ENCODE measurements at places on chromosomes 13 and 19.

DNA sequence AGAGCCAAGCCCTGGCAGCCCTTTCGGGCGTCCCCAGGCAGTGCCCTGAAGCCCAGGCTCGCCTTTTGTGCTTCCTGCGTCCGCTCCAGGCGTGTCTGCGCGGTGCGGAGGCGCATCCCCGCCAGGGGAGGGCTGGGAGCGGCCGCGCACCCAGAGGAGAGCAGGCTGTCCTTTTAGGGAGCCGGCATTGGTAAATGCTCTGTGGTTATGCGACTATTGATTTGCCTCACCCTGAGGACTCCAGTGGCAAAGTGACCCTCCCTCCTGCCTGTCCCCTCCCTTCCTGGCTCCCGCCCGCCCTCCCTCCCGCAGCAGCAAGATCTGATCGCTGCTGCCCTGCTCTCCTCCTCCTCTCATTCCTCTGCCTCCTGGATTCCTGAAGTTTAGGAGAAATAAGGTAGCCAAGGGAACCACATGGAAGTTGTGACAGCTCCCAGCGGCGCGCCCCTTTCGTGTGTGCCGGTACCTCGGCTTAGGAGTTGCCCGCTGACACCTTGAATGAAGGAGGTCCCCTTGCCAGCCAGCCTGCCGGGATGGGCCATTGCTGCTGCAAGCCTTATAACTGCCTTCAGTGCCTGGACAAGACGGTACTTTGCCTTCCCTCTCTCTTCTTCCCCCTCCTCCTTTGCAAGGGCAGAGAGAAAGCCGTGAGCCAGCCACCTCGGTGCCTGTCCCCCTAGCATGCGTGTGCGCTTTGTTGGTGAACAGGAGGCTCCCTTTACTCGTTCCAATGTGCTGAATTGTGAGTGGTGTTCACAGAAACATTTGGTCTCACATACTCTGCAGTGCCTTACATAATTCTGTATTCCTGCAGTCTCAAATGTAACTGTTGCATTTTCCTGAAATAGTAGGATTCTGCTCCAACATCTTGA, 166.9 kb downstream of the SLC7A1 start:
- DNase-seq = no peak

DNA sequence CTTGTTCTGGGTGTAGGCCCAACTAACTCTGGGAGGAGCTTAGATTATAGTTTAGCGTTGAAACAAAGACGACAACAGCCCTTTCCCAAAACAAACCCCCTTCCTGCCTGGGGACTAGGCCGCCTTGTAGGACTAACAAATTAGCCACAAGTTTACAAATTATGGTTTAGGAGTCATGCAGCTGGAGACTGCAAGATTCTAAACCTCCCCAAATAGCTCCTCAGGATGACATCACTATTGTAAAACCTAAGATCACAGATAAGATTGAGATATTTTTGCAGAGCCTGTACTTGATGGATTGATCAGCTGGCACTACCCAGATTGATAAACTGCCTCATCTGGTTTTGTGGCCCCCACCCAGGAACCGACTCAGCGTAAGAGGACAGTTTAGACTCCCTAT, 2.3 kb upstream of the SLC25A15 start:
- DNase-seq = no peak

DNA sequence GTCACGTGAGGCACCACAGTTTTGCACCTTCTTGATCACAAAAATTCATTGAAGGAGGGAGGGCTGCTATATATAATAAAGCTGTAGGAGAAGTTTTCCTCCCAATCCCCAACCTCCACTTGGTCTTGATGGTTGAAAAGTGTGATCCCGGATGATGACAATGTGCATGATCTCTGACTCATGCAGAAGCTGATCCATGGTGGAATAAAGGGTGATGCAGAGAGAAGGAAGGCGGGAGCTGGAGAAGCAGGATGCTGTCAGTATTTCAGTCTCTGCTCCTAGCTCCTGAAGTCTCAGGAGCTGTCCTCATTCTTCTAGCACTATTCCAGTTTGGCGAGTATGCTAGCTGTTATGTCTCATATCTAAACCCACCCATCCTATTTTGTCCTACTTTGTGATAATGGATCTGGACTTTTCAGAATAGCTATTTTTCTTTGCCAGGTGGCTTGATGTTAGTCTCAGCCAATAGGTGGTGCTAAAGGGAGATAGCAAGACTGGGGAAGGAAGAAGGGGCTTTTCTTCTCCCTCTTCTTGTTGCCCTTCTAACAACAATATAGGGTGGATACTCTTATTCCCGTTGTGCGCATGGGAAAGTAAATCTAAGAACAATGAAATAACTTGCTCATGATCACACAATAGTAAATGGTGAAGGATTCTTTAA, 65.6 kb upstream of the HTR2A start:
- no peak for DNase-seq

DNA sequence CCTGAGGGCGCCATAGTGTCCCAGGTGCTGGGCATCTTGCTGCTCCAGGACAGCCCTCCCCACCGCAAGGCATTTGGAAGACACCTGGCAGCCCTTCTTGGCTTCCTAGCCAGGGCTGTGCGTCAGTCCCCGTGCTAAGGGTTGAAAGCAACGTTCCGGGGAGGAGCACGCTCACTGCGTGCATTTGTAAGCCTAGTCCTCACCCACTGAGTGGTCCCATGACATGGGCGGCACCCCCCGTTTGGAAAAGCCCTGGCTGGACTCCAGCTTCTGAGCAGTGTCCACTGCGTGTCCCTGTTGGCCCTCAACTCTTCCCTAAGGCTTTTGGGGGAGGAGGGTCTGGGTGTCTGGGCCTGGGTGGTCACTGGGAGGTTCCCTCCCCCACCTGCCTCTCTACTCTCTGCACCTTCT, 76.3 kb upstream of the GPR183 start:
- no peak for DNase-seq

DNA sequence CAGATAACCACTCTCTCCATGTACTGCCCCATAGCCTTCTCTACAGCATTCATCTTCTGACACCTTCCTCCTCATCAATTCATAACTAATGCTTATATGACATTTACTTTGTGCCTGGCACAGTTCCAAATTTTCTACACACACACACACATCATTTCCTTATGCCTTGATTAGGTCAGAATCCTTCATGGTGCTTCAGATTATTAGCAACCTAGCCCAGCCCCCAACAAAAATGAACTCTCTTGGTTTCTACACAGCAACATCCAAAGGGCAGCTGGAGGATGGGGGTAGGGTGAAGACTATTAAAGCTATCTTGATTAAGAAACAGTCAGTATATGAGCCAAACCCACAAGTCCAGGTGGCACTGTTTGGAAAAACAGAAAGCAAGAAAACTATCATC, 3.7 kb downstream of the RUBCNL start:
- DNase-seq = no peak

GRCh38 chr19:42538841-42539709, 10.8 kb upstream of the CEACAM1 start:
- no peak for DNase-seq

DNA sequence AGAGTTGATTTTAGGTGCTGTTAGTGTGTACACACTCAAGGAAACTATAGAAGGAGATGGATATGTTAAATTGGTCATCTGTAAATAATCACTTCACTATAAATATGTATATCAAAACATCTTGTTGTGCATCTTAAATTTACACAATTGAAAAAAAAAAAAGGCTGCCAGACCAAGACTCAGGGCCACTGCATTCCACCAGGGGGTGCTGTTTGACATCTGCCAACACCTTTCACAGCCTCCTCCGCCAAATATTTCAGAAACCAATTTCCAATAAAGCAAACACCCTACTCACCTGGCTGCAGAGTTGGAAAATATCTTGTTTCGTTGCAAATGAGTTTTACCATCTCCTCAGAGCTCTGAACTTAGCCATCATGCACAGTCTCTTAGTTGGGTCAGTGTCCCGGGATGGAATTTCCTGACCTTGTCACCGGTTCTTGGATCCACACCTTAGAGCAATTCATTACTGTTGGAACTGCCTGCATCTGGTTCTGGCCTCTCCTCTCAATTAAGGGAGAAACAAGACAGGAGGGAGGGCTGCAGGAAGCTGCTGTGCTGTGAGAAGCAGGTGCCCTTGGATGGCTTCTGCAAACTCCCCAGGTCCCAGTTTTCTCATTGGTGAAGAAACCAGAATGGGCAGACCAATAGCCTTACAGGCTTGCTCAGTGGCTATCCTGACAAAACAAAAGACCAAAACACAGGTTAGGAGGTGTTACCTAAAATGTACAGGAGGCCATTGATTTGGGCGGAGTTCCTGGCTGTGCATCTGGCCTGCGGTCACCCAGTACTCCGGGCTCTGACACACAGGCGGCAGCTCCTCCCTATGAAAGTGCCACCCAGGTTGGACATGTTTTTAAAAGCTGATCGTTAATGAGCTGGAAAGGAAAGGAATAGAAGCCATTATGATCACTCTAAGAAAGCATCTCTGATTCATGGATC, 746.6 kb downstream of the UQCRFS1 start:
- peak; percentile 74 for DNase-seq

GRCh38 chr19:7216373-7216902, 77.8 kb downstream of the INSR start:
- DNase-seq = peak; percentile 52

GRCh38 chr19:18650468-18651041, 13.7 kb downstream of the KLHL26 start:
- no peak for DNase-seq

DNA sequence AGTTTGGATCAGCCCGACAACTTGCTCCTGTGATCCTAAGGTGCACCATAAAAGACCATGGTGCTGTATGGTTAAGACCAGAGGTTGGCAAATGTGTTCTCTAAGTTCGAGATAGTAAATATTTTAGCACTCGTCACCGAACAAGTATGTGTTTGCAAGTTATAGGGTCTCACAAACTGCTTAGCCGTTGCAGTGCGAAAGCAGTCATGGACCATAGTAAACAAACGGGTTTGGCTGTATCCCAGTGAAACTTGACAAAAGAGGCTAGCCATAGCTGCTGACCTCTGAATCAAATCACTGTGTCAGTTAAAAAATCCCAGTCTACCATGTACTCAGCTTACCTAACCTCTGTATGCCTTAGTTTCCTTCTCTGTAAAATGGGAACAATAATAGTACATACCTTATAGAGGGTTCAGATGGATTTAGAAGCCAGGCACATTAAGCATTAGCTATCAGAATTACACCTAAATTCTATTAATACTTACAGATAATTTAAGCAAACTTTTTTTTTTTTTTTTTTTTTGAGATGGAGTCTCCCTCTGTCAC, 72.1 kb downstream of the IPO5 start:
- no peak for DNase-seq

DNA sequence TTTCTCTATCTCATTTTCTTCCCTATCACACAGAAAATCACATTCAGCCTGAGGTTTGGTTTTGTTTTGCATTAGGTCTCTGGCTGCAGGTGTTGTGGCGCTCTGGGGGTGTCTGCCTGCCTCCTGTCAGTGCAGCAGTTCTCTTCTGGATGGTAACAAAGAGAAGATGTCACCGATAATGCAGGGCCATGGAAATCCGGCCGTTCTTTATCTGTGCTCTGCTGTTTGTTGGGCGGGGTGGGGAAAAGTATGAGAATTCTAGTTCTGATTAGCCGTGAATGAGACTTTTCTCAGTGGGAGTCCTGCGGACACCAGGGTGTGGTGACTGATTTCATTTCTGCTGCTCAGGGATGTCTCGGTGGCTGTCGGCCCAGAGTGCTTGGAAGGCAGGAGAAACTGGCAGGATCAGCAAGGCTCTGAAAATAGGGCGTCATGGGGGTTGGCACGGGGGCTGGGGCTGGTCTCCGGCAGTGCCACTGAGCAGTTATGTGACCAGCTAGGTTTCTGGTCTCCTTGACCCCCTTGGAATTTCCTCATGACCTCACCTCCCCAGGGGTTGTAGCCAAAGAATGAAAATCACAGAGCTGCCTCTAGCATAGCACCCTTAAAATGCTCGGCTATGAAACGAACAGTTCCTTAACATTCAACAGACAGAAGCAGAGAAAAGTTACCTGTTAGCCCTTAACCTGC, 5.0 kb downstream of the RNF113B start:
- no peak for DNase-seq

GRCh38 chr19:2623798-2624197, 78.7 kb downstream of the GNG7 start:
- no peak for DNase-seq

DNA sequence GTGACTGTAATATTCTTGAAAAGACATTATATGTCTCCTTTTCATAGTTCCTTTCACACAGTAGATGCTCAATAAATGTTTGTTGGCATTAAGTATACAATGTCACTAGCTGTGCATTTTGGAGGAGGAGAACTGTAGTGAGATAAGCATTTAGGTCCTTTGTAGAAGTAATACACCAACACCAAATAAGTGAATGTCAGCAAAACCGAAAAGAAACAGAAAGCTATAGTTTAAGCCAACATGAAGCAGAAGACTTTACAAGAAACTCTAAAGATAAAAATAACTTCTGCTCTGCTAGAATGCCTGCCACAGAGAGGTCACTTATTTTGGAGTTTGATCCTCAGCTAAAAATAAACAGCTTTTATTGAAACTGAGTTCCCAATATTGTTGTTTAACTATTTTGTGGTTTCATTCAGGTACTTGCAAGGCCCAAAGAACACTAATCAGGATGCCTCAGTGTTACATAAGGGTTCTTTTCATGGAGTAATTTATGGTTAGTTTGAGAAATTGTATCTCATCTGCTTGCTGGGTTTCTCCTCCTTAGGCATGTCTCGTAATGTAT, 86.2 kb downstream of the STARD13 start:
- no peak for DNase-seq

- DNase-seq = peak; percentile 51
These were observed 9.9 kb upstream of the FPR3 start for GRCh38 chr19:51784922-51785690.

DNA sequence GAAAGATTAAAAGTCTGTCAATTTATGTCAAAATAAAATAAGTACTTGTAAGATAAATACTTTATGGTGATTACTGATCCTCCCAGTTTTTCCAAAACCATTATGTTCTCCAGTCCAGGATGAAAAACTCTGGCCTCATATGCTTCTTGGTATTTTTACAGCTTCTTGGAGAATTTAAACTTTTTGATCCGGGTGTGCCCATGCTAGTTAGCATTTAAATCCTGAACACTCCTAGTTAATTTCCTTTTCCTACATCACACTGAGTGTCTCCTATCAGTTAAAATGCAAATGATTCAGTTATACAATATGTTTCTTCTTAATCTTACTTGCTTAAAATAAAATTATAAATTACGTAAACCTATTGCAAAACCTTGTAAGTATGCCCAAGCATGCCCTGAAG, 499.9 kb upstream of the SLITRK6 start:
- no peak for DNase-seq

DNA sequence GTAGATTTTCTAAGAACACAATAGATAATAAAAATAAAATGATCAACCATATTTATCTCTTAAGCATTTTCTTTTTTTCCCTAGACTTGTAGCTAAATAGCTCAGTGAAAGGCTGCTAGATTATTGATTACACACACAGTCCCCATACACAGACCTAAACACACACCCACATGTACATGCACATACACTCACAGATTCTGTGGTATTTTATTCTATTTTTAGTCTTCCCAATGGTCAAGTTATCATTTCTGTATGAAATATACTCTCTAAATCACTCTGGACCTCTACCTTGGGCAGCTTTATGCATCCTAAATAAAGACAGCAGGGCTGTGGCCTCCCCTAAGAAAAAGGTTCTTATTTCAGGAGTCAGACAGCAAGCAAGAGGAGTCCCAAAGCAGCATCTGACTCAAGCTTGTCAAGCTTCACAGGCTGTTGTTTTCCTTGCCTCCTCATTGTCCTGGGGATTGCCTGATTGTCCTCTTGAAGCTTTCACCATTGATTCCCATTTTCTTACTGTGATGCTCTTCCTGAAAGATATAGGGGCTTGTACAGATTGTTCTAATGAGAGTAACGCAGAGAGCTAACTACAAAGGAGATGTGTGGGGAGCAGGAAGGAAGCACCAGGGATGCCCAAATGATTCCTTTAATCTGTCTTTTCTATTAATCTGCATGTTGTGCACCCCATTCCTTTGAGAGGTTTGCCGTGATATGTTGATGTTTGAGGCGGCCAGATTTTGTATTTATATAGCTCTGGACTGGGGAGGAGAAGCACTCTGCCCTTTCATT, 986.5 kb downstream of the PCDH17 start:
- no peak for DNase-seq
